GM12864 (cell line): ENCODE measurements at places on chromosomes 2 and 18.

- DNase-seq = no peak
These were observed 138.8 kb upstream of the COPS8 start for GRCh38 chr2:236946871-236947270.

GRCh38 chr2:218834685-218835084, 3.1 kb upstream of the PRKAG3 start:
- DNase-seq = no peak

DNA sequence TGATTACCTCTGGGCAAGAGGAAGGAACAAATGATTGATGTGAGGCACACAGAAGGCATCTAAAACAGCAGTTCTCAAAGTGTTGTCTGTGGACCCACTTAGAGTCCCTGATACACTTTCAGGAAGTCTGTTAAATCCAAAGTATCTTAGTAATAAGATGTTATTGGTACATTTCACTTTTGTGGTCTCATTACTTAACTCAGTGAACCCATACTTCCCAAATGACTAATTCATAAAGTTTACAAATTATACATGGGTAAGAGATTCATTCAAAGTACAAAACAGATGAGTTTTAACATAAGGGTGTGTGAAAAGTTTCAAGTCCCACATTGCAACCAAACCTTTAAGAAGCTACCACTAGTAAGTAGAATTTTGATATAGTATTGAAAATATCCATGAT, 440.5 kb downstream of the NUP35 start:
- DNase-seq = no peak

- DNase-seq = no peak
These were observed 28.9 kb upstream of the MRPL33 start for GRCh38 chr2:27742571-27742970.

DNA sequence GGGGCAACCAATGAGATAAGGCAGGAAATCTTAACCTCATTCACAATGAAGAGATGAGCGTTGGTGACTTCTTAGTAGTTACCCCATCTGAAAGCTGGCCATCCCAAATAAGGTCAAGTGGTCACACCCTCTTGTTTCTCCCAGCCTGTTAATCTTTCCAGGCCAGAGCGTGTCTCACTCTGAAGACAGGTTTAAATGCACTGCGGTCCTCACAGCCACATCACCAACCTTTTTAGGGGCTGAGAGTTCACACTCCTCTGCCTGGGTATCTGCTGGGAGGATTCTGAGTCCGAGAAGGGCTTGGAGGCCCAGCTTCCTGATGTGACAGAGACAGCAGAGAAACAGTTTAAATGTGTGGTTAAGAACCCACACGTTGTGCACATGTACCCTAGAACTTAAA, 13.3 kb upstream of the CNGA3 start:
- no peak for DNase-seq

DNA sequence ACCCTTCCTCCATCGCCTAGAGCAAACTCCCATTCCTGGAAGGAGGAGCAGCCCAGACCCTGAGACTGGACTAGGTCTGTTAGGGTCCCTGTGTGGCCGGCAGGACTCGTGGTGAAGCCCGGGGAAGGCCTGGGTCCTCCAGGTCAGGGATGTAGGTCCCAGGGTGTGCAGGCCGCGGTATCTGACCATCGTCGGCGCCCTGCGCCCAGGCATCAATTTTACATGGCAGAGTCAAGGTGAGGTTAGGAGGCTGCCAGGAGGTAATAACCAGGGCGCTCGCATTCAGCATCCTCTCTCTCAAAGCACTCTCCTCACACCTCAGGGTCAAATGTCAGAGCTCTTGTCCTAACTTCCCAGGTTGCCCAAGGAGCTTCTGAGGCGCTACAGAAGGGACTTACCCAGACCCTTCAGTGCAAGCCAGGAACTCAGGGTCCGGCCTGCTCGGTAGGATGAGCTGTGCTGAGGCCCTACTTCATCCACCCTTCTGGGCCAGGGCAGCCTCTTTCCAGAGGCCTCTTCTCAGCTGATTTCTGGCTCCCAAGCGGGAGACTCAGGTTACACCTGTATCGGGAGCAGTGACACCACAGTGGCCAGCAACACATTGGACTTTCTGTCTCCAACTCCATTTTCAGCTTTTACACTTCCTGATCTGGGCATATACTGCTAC, 628 bp downstream of the SH2D6 start:
- no peak for DNase-seq

GRCh38 chr2:126655500-126656430, at the start of gene GYPC:
TSS of gene GYPC (plus strand) at chr2:126656158. CDS start at chr2:126656264, 106 bp downstream.
- DNase-seq = no peak

DNA sequence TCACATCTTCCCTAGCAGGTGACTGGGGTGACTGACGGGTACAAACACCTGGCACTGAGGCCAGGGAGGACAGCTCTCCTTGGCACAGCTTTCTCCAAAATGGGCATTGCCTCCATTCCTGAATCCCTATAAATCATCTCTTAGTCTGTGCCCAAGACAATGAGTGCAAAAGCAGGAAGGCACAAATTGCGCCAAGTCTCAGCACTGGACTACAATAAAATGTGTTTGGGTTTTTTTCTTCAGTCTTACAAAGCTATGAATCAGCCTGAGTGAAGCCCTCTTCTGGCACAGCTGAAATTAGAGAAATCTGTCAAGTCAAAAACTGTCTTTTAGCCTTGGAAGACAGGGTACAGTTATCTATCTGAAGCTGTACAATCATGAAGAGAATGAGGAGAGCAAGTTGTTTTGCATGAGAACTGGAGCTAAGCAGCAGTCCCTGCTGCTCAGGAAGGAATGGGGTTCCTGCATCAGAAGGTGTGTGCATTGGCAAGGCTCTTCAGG, 90.8 kb downstream of the EPB41L3 start:
- no peak for DNase-seq

- DNase-seq = no peak
These were observed 18.9 kb downstream of the TET3 start for GRCh38 chr2:74003494-74004211.

DNA sequence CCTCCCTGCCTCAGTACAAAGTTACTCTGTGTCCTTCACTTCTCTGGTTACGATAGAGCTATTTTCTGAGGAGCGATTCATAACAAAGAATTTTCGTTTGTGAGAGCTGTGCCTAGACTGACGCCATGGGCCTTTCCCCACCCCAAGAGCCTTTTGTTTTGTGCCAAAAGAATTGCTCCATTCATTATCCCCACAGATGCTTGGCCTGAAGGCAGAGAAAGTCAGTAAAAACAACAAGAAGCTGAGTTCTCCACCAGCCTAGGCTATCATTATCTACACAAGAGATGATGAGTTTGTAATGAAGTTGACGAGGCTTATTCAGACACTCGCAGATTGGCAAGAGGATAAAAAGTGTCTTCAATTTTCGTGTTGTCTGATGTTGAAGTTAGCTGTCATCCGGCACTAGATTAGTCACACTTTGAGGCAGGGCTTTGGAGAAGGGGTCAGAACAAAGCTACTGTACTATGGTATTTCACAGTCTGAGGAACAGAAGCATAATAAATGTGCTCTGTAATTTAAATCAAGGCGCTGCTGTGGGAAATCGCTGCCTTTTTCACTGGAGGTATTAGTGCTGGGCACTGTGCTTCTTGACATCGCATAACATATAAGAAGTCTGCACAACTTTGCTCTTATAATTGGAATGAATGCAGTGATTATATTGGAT, 278.4 kb upstream of the FIGN start:
- DNase-seq = no peak

- DNase-seq = no peak
These were observed 197.4 kb upstream of the SMIM21 start for GRCh38 chr18:75624869-75625268.
